ENCODE measurements at places on chromosomes 7 and 10.

DNA sequence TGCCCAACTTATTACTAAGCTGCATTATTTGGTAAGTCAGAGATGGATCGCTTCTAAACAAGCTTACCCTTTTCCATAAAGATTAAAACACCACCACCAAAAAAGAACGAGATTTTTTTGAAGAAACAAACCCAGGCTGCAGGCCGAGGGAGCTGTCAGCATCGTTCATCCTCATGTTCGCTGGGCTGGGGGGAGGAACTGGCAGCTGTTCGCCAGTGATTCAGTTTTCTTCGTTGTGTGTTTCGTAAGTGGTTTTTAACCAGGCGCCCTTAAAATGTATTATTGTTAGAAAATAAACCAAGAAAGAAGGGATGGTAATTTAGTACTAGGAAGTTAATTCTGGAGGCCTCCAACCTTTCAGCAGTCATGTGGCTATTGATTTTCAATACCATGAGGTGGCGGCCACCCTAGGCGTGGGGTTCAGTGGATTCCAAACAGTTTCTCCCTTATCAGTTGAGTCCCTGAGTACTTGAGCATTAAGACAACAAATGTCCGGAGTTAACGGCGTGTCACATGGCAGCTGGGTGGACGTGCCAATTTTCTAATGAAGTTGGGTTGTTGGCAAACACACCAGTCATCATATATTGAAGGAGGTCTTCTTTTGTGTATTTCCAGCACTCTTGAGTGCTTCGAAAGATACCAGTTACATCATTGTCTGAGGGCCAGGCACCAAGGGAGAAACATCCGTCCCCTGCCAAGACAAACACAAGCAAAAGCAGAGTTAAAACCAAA is 173.2 kb downstream of the EBF3 start:
- no peak for DNase-seq

- DNase-seq = no peak
Observed at GRCh38 chr10:119115926-119116325, 12.0 kb downstream of the DENND10 start.

GRCh38 chr7:31910191-31910590 is 160.0 kb downstream of the PDE1C start:
- no peak for DNase-seq

DNA sequence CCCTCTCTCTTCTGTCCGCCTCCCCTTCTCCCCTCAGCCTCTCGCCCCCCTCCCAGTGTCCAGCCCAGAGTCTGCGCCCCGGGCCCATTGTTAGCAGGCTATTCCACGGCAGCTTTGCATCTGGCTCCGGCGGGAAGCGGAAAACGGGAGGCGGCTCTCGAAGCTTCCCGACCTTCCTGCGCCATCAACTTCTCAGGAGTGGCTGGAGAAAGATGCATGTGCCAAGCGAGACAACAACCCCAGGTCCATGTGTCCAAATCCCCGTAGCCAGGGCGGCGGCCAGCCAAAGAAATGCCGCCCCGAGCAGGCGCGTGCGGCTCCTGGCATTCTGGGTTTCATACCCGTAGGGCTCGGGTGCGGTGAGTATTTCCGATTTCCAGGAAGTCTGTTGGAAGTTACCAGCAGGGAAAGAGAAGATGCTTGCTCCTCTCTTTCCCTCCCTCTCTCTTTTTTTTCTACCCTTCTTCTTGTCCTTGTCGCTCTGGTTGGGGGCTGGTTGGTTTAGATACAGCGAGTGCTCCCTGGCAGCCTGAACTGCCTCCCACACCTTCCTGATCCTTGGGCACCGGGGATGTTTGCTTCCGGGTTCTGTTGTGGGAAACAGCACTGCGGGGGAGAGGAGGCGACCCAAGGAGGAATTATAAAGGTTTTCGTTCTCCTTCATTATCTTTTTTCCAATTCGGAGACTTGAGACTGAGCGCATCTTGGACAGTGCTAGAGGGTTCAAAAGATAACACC is 1.2 kb upstream of the HOXA2 start:
- no peak for DNase-seq

GRCh38 chr7:29948587-29948986 is 41.0 kb downstream of the SCRN1 start:
- no peak for DNase-seq

GRCh38 chr7:4227105-4228010 is 454.7 kb upstream of the FOXK1 start:
- no peak for DNase-seq

GRCh38 chr7:2521341-2521745 is 1.8 kb downstream of the LFNG start:
- DNase-seq = no peak
